ENCODE measurements at places on chromosomes 1 and 21.

- DNase-seq, result no peak
Observed at GRCh38 chr21:34594566-34595234, 20.2 kb downstream of the RCAN1 start.

DNA sequence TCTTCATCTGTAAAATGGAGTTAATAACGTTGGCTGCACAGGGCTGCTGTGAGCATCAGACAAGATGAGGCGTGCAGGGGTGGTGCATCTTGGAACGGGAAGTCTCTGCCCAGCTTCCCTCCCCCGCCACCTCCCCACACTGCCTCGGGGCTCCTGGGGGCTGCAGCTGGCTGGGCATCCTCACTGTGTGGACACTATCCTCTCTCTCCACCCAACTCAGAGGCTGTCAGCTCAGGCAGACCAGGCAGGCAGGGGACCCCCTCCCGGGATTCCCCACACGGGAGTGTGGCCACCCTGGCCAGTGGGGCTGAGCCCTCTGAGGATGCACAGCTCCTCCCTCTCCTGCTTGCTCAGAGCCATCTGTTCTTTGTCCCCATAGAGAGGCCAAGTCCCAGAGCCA lies 122.7 kb downstream of the CCDC185 start:
- no peak for DNase-seq

DNA sequence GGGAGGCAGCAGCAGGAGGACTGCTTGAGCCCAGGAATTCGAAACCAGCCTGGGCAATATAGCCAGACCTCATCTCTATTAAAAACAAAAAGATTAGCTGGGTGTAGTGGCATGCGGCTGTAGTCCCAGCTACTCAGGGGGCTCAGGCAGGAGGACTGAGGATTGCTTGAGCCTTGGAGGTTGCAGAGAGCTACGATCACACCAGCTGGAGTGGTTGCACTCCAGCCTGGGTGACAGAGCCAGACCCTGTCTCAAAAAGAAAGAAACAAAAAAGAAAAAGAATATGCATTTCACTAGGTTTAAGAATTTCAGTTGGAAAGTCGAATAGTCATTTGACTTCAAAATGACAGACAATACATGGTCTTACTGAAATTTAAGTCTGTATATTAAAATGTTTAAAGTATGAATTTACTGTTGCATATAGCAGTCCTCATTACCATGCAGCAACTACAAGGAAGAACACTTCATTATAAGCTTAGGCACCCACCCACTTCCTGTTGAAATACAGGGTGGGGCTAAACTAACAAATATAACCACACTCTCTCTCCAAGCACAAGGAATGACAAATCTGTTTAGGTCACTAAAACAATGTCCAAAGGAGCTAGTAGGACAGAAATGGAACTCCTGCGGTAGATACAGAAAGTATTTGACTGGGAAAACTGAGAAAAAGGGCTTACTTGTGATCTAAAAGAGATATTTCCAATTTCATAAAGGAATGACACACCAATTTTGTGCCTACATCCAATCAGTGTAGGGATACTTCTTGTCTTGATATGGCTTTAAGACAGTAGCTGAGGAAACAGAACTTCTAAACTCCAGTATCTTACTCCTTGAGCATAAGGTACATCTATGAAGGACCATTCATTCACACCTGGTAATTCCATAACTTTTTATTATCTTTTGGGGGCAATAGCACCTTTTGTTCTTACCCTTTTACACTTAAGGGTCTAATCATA lies 44.1 kb downstream of the GPR3 start:
- DNase-seq, result no peak

DNA sequence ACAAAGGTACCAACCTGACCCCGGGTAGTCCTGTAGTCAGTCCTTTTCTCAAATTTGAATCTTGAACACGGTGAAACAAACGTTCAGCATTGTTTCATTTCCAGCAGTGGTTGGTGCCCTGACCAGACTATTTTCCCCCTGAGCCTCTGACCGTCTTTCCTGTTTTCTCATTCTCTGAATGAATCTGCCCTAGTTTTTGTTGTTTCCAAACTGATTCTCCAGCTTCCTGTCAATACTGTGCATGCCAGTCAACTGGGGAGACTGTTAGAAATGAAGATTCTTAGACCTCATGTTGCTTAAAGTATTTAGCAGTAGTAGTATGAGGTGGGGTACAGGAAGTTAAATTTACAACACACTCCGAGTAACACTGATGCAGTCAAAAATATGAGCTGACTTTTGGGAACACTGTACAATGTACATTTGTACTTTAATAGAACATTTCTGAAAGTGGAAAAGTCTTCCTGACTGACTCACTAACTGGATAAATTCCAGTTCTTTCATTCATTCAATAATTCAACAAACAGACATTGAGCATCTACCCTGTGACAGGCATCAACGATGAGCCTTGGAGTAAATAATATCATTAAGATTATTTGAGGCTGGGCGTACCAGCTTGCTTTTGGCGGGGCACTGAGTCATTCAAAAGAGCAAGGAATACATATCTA lies 26.0 kb upstream of the ZRANB2 start:
- DNase-seq, result no peak

DNA sequence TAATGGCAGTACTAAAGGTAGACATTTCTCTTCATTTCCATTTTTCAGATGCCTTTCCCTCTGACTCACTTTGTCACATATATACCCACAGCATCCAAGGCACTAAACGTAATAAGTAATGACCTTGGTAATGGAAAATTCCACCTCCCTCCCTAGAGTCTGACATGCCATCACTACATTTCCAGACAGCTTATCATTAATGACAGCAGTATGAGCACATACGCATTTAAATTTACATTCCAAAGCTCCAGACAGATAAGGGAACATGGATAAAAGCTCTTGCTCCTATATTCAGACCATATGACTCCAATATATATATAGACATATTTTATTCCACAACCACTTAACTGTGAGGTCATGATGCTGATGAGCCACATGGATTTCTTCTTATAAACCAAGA lies 191.7 kb upstream of the GORAB start:
- no peak for DNase-seq

DNA sequence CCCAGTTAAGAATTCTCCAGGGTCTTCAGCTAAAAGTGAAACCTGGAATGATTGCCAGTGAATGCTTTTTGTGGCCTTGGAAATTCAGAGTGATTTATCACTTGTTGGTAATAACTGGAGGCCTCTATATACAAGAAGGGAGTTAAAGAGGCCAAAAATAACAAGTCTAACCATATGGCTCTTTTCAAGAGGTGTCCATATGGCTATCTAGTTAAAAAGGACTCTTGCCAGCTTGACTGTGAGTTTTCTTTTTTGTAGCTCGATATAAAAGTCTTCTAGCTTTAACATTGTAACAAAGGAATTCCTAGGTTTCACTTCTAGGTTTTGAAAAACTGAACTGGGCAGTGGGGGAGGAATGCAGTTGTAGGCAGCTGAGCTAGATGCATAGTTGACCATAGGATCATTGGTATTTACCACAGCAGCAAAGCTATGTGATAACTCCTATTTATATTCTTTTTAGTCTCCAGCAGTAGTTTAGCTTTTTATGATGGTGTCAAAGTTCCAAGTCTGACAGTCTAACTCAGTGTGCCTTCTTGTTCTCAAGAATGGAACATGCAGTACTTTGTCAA lies 44.4 kb downstream of the CACHD1 start:
- DNase-seq, result no peak

Data from activated T-helper 1 cell treated with anti-CD3 and anti-CD28 coated beads, Interleukin-12 subunit alpha, Interleukin-12 subunit beta, Interleukin-2, Interleukin-4 antibody, amounts not matched to agents 30 ng/mL and 10 ng/mL and 1 ng/mL, durations not matched to agents 14 hours and 24 hours and 36 hours (primary cell).